ENCODE measurements at places on chromosomes 16 and 17.

GRCh38 chr17:45341533-45342158 is 24.8 kb upstream of the MAP3K14 start:
- DNase-seq, result peak; percentile 67

- DNase-seq, result peak; percentile 78
These were observed 18.9 kb upstream of the P2RX1 start for GRCh38 chr17:3935140-3935542.

- DNase-seq, result peak; percentile 83
These were observed at the start of gene CACNG3 for GRCh38 chr16:24255456-24256371. Gene CACNG3, plus strand, starts transcription at chr16:24256335. Its CDS starts 420 bp downstream, at chr16:24256755.

DNA sequence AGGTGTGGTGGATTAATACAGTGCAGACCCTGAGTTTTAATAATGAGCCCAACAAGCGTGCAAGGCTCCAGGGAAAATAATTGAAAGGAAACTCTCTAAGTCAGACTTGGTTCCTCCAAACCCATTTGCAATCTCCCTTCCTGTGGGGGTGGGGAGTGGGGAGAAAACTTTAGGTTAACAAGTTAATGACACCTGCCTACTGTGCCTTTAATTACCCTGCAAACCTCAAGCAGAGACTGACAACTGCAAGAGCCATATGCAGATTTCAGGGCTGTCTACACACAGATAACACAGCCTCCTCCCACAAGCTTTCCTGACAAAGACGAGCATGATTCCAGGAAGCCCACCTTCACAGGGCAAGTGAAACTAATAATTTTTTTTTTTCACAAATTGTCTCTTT is 359.3 kb downstream of the HS3ST4 start:
- DNase-seq, result no peak

DNA sequence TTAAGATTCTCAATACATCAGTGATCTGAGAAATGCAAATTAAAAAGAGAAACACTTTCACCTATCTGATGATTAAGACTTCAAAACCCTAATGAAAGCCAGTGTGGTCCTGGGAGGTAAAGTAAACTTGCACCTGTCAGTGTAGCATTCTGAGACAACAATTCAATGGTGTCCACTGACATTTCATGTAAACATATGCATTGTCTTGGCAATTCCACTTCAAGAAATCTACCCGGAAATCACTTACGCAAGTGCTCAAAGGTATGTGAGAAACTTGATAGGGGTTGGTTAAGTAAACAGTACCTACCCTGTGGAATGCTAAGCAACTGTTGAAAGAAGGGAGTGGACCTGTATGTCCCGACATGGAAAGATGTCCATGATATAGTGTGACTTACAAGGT is 2.1 kb downstream of the ST6GALNAC1 start:
- DNase-seq, result no peak
